ENCODE measurements at places on chromosomes 1 and 21.

GRCh38 chr1:102628109-102628613, 480.2 kb downstream of the COL11A1 start:
- DNase-seq, result no peak

GRCh38 chr1:63327417-63328054, 5.2 kb downstream of the FOXD3 start:
- DNase-seq, result no peak

GRCh38 chr1:150895618-150896017, 8.7 kb downstream of the CTXND2 start:
- no peak for DNase-seq

DNA sequence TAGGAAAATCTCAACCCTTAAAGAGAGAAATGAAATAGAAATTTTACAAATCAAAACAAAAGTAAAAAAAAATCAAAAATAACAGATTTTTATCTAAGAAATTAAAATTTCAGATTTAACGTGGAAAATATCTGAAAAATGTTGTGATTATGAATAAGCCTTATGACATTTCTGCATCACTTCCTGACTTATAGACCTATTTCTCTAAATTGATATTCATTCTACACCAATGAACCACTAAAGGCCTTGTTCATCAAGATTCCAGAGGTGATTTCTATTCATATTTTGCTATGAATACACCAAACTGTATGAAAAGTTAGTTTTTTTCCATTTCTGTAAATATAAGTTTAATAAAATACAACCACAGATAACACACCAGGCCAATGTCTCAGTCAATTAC, 261.5 kb downstream of the SMYD3 start:
- no peak for DNase-seq

- no peak for DNase-seq
Observed at GRCh38 chr1:66927528-66927927, 2.7 kb downstream of the MIER1 start.

- DNase-seq, result no peak
Observed at GRCh38 chr1:111615870-111616715, 3.5 kb upstream of the RAP1A start.

- DNase-seq, result no peak
Observed at GRCh38 chr1:114153261-114154145, at the start of gene SYT6. SYT6 (minus strand) TSS chr1:114153869; CDS start chr1:114153772, 97 bp downstream.

Measured in cerebellar nuclear complex (tissue), 1 donor.